AG09309 (cell line): ENCODE measurements at places on chromosomes 4 and X.

- no peak for DNase-seq
Measured at GRCh38 chr4:170226288-170226687, 136.5 kb upstream of the AADAT start.

GRCh38 chr4:149161247-149161646 is 654.4 kb downstream of the IQCM start:
- peak; percentile 28 for DNase-seq

DNA sequence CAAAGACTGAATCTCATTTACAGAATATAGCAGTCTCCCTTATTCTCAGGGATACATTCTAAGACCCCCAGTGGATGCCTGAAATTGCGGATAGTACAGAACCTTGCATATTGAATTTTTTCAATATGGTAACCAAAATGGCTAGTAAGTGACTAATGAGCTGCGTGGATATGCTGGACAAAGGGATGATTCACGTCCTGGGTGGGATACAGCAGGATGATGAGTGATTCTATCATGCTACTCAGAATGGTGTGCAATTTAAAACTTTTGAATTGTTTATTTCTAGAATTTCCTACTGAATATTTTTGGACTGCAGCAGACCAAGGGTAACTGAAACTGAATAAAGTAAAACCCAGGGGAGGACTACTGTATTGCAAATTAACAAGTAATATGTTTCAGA is 66.7 kb downstream of the STAG2 start:
- no peak for DNase-seq

GRCh38 chr4:187562345-187562744 is 433.2 kb upstream of the ZFP42 start:
- DNase-seq, result no peak

DNA sequence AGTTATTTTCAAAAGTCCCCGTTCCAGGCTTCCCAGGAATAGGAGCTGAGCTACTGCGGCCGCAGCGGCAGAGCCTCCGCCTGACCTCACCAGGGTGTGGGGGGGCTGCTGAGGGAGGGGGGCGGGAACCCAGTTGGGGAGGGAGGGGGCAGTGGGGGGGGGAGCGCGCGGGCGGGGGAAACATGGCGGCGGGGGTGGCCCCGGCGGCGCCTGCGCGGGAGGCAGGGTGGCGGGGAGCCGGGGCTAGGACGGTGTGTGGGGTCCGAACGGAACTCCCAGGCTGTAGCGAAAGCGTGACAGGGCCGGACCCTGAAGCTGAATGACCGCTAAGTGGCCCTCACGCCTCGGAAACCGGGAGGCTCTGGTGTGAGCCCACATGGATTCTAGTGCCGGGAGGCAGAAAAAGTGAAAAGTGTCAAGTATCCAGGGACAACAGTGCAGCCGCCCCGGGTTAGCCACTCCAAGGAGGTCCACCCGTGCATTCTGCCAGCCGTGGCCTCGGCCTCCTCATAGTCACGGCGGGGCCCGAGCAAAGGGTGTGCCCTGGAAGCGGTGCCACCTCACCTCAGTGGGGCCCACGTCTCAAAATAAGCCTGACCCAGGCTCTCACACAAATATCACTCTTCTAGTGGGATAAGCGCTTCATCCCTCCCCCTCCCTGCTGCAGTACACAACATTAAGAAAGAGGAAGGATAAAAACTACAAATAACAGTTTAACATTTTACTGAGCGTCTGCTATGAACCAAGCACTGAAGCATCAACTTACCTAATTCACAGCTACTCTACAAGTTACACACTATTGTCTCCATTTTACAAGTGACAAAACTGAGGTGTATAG is at the start of gene KLHL13:
Gene KLHL13 (minus strand): TSS at position 98 of the 838 bp plus-strand sequence. CDS start 88,337 bp downstream, outside the sequence.
- DNase-seq, result no peak

DNA sequence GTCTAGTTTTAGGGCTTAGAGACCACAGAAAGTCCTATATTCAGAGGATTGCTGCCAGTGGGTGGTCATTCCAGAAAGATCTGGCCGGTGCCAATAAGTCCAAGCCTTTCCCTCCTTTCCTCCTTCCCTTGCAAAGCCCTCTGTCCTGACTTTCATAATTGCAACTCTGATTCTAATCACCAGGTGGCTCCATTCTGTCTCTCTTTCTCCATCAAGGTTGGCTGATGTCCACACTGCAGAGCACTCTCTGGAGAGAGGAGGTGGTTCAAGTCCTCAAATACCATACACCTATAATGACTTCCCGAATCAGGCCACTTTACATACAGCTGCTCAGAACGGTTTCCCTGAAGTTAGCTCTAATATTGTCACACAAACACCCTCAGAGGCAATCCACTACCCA is 22.4 kb upstream of the ARMCX4 start:
- no peak for DNase-seq

GRCh38 chr4:189525304-189525703 is 415.4 kb upstream of the FRG1 start:
- DNase-seq, result no peak

GRCh38 chr4:41029098-41029497 is 185.2 kb downstream of the APBB2 start:
- DNase-seq, result no peak

GRCh38 chr4:146124023-146124680 is 51.4 kb upstream of the LSM6 start:
- DNase-seq, result no peak

- no peak for DNase-seq
Measured at GRCh38 chr4:102061133-102061532, 270.6 kb downstream of the BANK1 start.

DNA sequence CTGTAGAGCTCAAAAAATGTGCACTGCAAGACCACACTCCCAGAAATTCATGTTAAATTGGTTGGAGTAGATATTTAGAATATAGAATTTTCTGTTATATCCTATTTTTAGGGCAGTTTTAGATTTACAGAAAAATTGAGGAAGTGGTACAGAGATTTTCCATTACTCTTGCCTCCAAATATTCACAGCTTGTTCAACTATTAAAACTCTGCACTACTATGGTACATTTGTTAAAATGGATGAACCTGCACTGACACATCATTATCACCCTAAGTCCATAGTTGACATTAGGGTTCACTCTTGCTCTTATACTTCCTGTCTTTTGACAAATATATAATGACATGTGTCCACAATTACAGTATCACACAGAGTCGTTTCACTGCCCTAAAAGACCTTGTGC is 1724.5 kb downstream of the C4orf33 start:
- DNase-seq, result no peak

GRCh38 chr4:186627226-186627865 is 72.0 kb upstream of the MTNR1A start:
- DNase-seq, result no peak

DNA sequence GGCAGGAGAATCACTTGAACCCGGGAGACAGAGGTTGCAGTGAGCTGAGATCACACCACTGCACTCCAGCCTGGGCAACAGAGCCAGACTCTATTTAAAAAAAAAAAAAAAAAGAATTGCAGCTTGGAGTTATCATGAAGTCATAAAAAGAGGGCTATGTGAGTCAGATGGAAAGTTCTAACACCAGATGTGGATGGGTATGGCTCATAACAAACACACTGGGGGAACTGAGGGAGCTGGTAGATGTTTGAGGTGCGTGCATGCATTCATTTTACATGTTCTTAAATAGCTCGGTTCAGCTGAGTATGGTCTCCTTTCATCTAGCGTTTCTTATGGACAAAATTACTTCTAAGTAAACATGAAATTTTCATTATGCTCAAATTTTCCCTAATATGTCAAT is 11.7 kb downstream of the TRMT2B start:
- DNase-seq, result no peak

- no peak for DNase-seq
Measured at GRCh38 chr4:151099976-151100417, 569 bp downstream of the RPS3A start.

DNA sequence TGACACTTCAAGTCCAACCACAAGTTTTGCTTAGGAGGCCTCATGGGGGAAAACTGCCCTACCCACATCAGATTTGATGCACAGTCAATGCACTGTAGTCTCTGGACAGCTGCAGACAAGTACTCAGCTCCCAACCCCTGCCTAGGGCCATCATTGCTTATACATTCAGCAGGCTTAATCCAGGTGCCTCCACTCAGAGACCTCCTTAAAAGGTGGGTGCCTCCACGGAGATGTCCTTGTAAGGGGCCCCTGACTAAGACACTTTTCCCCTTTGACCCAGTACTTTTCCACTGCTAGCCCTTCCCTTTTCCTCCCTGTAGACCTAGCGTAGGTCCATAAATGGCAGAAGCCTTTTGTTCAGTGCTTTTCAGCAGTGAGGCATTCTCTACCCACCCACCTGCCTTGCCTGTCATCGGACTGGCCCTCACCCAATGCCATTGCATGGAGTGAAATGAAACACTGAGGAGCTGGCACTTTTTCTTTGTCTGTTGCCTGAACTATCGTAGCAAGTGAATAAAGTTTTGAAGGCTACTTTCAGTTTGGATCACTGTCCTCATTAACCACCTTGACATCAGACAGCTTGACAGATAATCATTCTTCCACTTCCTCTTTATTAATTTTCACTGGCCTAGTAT is 23.8 kb upstream of the PLK4 start:
- no peak for DNase-seq

GRCh38 chrX:72015383-72015782 is 104.7 kb downstream of the NHSL2 start:
- no peak for DNase-seq

DNA sequence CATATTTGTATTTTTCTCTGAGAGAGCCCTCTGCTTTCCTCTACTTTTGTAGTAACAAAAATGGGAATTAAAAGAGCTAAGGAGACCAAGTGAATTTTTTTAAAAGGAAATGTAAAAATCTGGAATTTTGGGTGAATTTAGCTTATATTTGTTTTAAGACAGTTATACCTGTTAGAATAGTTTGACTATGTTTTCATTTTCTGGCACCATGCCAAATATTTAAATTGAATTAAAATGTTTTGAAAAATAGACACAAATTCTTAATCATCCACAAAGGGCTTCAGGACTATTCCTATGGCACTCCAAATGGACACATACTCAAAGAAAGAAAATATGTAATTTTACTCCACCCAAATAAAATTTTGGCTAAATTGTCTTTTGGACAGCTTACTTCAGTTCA is 209.6 kb downstream of the SH3BGRL start:
- no peak for DNase-seq

DNA sequence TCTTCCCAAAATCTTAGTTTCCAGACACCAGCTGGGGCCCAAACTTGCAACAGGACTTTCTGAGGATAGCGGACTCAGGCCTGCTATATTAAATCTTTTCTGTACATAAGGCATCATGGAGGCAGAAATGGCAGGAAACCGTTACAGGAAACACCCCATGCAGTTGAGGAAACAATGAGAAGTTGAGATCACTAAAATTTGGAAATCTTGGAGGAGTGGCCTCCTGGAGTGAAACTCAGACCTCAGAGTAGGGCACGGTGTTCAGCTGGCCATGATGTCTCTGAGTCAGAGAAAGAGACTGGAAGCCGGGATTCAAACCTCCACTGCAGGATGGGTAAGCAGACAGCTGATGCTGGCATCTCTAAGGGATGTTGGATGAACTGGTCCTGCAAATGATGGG is 372.6 kb upstream of the CTSO start:
- DNase-seq, result no peak

DNA sequence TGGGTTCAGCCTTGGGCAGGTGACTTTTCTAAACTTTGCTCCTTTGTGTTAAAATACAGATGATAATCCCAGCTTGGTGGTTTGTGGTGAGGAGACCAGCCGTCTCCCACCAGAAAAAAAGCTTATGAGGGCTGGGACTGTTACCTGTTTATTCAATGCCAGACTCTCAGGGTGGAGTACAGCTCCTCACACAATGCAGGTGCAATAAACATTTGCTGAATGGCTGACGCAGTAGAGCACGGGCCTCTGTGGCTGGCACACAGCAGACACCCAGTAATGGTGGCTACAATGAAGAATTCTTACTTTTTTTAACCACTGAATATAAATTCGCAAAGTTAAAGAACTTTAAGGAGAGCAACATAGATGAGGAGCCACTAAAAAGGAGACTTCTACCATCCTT is 30.2 kb downstream of the BEND4 start:
- no peak for DNase-seq

GRCh38 chr4:73257234-73257633 is 1.4 kb downstream of the ANKRD17 start:
- DNase-seq, result peak; percentile 63

- DNase-seq, result no peak
Measured at GRCh38 chr4:107804956-107805355, 19.8 kb upstream of the SGMS2 start.

- no peak for DNase-seq
Measured at GRCh38 chr4:53960843-53961242, 103.6 kb downstream of the CHIC2 start.

DNA sequence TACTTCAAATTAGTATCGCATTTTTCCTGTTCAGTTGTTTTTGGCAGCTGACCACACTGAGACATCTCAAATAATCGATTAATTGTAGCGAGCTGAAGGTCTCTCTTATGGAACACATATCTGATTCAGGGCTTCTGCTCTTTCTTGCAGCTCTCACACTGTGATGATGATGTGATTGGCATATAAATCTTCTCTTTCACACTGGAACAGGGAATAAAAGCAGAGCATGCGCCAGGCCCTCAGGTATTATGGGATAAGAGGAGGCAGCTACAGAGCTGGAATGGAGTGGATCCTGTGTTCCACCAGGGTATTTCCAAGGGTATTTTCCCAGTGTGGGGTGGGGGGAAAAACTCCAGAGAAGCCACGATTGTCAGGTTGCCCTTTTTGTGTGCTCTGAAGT is 265.4 kb upstream of the CASK start:
- no peak for DNase-seq

DNA sequence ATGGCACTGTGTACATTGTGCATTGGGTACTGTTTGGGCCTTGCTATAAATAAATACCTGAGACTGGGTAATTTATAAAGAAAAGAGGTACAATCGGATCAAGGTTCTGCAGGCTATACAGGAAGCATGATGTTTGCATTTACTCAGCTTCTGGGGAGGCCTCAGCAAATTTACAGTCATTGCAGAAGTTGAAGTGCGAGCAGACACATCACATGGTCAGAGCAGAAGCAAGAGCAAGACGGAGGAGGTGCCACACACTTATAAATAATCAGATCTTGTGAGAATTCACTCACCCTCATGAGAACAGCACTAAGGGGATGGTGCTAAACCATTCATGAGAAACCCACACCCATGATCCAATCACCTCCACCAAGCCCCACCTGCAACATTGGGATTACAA is 505.0 kb downstream of the ARAP2 start:
- no peak for DNase-seq

- DNase-seq, result no peak
Measured at GRCh38 chr4:30727409-30727808, 7.2 kb downstream of the PCDH7 start.

DNA sequence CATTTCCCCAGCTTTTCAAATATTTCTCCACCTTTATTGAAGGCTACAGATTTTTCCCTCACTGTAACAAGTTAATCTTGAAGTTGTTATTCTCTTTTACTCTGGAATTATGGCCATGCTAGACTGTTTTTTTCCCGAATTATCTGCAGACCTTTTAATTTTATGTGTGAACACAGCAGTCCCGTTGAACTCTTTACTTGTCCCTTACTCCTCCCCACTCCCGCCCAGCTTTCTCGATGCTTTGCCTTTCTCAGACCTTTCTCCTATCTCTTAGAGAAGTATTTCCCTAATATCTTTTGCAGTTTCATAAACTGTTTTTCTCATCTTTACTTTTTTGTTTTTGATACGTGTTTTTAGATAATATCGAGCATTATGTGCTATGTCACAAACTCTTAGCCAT is 776 bp downstream of the CEP44 start:
- DNase-seq, result no peak

- peak; percentile 61 for DNase-seq
Measured at GRCh38 chr4:181957088-181957487, 286.1 kb upstream of the TENM3 start.
